Neuronal stem cell (in vitro differentiated cells): ENCODE measurements at places on chromosomes 13 and 19.

DNA sequence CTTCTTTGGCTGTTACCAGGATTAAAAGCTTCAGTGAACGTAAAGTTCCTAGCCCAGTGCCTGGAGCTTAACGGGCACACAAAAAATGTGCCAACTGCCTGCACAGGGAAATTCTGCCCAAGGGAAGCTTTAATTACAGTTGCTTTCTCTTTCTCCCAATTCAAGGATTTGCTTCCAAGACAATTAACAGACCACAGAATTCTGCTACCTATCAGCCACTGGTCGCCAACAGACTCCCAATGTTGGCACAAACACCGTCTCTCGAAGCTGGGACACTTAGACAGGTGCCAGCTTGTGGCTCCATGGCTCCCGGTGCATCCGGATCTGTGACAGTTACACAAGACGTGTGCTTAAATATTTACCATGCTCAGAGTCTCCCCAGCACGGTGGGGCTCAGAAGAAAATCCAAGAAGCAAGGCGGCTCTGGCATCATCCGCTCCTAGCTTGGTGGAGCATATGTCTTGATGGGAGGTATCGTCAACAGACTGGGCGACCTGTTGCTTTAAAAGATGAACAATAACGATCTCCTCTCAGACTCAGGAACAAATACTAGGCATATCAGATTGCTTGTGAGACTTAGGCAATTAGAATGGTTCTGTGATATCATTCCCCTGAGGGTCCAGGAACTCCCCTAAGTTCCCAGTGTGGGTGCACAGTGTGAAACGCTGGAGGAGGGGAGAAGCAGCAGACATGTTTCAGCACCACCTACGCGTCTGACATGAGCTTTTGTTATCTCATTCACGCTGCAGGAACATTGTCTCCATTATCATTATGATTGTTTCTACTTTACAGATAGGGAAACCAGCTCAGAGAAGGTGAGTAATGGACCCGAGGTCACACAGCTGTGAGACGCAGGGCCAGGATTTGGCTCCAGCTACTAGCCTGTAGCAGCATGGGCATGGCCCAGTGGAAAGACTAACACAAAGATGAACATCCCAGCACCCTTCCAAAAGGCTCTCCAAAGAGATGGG, 61.6 kb downstream of the ALOX5AP start:
- H3K4me3 ChIP-seq, result no peak overlapping the region
- H3K27me3 ChIP-seq, result no peaks in the 10 kb centered on the region
- H3K27ac ChIP-seq, result no peak overlapping the region
- peaks cover 22% of the 10 kb centered on the region for H3K4me1 ChIP-seq
- no peak for DNase-seq
- H3K36me3 ChIP-seq, result no peaks in the 10 kb centered on the region

- H3K4me3 ChIP-seq, result no peak overlapping the region
- H3K4me1 ChIP-seq, result peaks cover 9% of the 10 kb centered on the region
- H3K36me3 ChIP-seq, result no peaks in the 10 kb centered on the region
- no peaks in the 10 kb centered on the region for H3K27me3 ChIP-seq
- H3K27ac ChIP-seq, result no peak overlapping the region
- DNase-seq, result no peak
Observed at GRCh38 chr13:48595431-48596429, 58.0 kb upstream of the CYSLTR2 start.

DNA sequence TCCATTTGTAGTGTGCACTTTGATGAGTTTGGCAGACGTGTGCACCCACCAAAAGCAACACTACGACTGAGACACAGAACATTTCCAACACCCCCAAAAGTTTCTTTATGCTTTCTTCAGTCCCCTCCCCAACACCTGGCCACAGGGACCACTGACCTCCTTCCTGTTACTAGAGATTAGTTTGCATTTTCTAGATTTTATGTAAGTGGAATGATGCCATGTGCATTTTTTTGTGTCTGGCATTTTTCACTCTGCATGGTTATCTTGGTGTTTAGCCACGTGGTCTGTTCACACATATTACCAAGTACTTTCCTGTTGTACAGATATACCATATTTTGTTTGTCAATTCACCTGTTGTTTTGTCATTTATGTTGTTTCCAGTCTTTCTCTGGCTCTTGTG, 44.6 kb upstream of the URI1 start:
- no peak overlapping the region for H3K4me3 ChIP-seq
- no peaks in the 10 kb centered on the region for H3K4me1 ChIP-seq
- no peaks in the 10 kb centered on the region for H3K27me3 ChIP-seq
- no peak for DNase-seq
- H3K27ac ChIP-seq, result no peak overlapping the region

DNA sequence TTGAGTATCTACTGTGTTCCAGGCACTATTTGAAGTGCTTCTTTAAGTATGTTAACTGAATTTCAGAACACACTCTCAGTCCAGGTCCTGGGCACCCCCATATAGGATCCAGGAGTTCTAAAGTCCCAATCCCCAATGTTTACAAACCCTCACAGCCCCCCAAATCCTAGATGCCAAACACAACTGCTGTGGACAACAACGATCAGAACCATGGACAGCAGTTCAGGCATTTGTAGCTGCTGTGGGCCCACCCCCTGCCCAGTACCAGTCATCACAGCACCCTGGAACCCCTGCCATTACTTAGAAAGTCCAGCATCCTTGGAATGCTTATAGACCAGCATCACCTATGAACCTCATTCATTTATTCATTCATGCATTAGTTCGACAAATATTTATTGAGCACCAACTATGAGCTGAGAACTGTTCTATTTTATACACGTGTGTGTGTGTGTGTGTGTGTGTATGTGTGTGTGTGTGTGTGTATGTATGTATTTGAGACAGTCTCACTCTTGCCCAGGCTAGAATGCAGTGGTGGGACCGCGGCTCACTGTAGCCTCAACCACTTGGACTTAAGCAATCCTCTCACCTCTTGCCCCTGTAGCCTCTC, 19.3 kb upstream of the SDHAF1 start:
- no peaks in the 10 kb centered on the region for H3K36me3 ChIP-seq
- peaks cover 3% of the 10 kb centered on the region for H3K27me3 ChIP-seq
- H3K4me1 ChIP-seq, result no peaks in the 10 kb centered on the region
- DNase-seq, result peak; percentile 44

- no peak overlapping the region for H3K4me3 ChIP-seq
- H3K36me3 ChIP-seq, result no peaks in the 10 kb centered on the region
- H3K27me3 ChIP-seq, result no peaks in the 10 kb centered on the region
- DNase-seq, result no peak
- no peak overlapping the region for H3K27ac ChIP-seq
- peaks cover 2% of the 10 kb centered on the region for H3K4me1 ChIP-seq
Observed at GRCh38 chr19:31907661-31908060, 437.7 kb upstream of the ZNF507 start.

DNA sequence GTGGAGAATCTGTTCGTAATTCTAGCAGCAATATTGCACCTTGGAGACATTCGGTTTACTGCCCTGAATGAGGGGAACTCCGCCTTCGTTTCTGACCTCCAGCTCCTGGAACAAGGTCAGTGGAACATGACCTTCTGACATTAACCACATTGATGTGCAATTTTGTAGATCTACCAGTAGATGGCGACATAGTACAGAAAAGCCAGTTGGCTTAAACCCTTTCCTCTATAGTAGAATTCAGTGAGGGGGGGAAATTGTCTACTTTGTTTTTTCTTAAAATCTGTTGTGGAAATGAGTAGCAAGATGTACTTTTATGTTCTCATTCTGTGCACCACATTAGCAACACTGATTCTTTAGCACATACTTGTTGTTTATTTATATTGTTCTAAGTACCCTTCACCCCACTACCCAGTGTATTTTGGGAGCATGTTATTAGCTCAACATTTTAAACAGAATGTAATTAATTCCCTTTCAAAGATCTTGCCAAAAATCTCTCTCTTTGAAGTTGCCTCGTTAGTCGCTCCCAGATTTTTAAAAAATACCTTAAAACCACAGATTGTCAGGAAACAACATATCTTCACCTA, 332.2 kb downstream of the MYO16 start:
- H3K36me3 ChIP-seq, result no peaks in the 10 kb centered on the region
- no peak overlapping the region for H3K27ac ChIP-seq
- no peaks in the 10 kb centered on the region for H3K4me1 ChIP-seq
- H3K27me3 ChIP-seq, result no peaks in the 10 kb centered on the region

- H3K36me3 ChIP-seq, result no peaks in the 10 kb centered on the region
- no peak for DNase-seq
- H3K4me3 ChIP-seq, result no peak overlapping the region
- no peak overlapping the region for H3K27ac ChIP-seq
- peaks cover 2% of the 10 kb centered on the region for H3K4me1 ChIP-seq
- H3K27me3 ChIP-seq, result no peaks in the 10 kb centered on the region
Observed at GRCh38 chr13:60410299-60410698, 13.3 kb downstream of the TDRD3 start.

GRCh38 chr19:888581-889385, 4.2 kb downstream of the MED16 start:
- H3K27me3 ChIP-seq, result no peaks in the 10 kb centered on the region
- H3K27ac ChIP-seq, result no peak overlapping the region
- no peak for DNase-seq
- H3K36me3 ChIP-seq, result peaks cover 70% of the 10 kb centered on the region
- H3K4me3 ChIP-seq, result no peak overlapping the region

DNA sequence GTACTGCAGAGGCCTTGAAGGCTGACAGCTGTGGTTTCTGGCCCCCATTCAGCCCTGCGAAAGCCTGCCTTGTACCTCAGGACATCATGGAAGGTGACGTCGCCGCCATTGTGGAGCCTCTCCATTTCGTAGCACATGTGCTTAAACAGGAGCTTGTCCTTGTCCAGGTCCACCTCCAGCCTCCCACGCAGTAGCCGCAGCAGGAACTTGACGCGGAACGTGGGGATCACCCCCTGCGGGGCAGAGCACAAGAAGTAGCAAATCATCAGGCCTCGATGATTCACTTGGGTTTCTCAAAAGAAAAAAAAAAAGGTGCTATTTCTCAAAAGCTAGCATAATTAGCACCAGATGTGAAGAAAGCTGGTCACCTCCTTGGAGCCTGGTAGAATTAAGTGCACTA, 351.0 kb downstream of the NALCN start:
- H3K27ac ChIP-seq, result no peak overlapping the region
- no peaks in the 10 kb centered on the region for H3K27me3 ChIP-seq
- no peak overlapping the region for H3K4me3 ChIP-seq
- DNase-seq, result no peak

- H3K4me1 ChIP-seq, result no peaks in the 10 kb centered on the region
- no peak overlapping the region for H3K27ac ChIP-seq
- H3K27me3 ChIP-seq, result no peaks in the 10 kb centered on the region
- H3K36me3 ChIP-seq, result no peaks in the 10 kb centered on the region
- H3K4me3 ChIP-seq, result no peak overlapping the region
Observed at GRCh38 chr13:30331331-30331771, 24.0 kb upstream of the KATNAL1 start.

- no peaks in the 10 kb centered on the region for H3K4me1 ChIP-seq
- H3K4me3 ChIP-seq, result no peak overlapping the region
- H3K36me3 ChIP-seq, result no peaks in the 10 kb centered on the region
- no peaks in the 10 kb centered on the region for H3K27me3 ChIP-seq
- no peak for DNase-seq
Observed at GRCh38 chr13:53749306-53749705, 720.7 kb downstream of the OLFM4 start.

DNA sequence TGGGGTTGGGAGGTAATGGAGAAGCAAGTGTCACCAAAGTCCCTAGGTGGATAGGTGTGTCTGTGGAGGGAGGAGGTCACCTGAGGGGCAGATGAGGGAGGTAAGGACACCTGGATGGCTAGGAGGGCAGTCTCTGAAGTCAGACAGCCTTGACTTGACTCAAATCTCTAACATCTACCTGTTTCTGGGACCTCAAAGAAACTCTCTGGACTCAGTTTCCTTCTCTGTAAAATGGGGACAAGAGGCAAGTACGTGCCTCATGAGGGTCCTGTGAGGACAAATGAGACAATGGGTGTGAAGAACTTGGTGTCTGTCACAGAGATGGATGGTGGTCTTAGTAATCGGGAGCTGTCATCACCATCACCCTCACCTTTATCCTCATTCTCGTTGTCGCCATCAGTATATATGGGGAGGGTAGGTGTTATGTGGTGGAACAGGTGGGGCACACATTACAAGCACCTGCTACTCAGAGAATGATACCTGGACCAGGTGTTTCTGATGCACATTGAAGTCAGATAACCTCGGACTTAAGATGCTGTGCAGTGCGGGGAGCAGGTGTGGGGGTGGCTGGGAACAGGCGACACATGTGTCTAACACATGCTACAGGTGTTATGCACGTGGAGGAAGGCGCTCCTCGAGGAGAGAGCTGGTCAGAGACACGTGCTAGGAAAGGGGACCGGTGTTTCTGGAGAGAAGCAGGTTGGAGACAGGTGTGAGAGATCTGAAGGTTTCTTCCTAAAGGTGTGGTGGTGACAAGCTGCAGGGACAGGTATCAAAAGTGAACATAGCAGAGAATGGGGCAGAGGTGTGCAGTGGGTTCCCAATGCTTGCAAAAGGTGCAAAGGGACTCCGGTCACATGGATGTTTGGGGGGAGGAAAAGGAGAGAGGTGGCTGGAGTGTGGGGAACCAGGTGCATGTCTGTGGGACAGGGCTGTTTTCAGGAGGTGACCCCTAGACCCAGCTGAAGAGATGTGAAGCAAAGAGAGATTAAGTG, 3.8 kb downstream of the ERFL start:
- H3K4me1 ChIP-seq, result peaks cover 10% of the 10 kb centered on the region
- no peaks in the 10 kb centered on the region for H3K36me3 ChIP-seq
- H3K27me3 ChIP-seq, result peaks cover 94% of the 10 kb centered on the region
- DNase-seq, result no peak

DNA sequence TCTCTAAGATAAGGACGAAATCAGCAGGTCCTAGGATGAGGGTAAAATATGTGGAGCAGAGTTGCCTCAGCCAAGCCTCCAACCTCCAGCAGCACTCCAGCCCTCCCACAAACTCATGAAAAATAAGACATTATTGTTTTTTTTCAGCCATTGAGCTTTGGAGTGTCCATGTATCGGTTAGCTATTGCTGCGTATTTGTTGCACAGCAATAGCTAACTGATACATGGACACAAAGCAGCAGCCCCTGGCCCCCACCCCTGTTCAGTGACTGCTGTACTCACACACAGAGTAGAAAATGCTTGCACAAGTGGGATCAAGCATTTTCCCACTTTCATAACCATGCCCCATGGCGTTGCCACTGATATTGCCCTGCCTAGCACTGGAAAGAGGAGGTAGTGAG, 19.1 kb upstream of the URI1 start:
- no peak overlapping the region for H3K27ac ChIP-seq
- no peaks in the 10 kb centered on the region for H3K27me3 ChIP-seq
- H3K4me3 ChIP-seq, result no peak overlapping the region

- H3K4me3 ChIP-seq, result no peak overlapping the region
- no peaks in the 10 kb centered on the region for H3K27me3 ChIP-seq
- H3K36me3 ChIP-seq, result no peaks in the 10 kb centered on the region
- no peak overlapping the region for H3K27ac ChIP-seq
- no peak for DNase-seq
Observed at GRCh38 chr13:106599875-106600797, 32.2 kb upstream of the ARGLU1 start.
